ENCODE measurements at places on chromosomes 7 and 10.

DNA sequence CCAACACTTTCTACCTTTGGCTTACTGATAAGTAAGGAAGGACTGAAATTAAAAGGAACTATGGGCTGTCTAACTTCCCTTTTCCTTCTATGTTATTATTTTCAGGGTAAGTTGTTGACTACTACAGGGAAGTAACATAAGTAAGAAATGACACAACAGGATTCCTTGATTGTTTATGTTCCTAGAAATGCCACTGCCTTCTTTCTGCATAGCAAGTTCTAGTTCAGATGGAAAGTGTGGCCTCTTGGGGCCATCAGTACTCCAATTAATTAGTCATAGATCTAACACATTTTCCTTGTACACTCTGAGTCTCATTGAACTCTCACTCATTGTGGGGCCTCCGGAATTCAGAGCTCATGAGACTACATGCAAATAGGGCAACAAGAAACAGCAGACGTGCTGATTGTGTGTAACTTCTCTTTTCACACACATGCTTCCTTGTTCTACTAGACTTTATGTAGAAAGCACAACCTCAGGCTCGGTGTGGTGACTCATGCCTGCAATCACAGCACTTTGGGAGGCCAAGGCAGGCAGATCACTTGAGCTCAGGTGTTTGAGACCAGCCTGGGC lies 35.3 kb upstream of the HIBADH start:
- peak; percentile 91 for DNase-seq

- no peak for DNase-seq
Observed at GRCh38 chr7:334618-335357, 44.8 kb downstream of the FOXL3 start.

DNA sequence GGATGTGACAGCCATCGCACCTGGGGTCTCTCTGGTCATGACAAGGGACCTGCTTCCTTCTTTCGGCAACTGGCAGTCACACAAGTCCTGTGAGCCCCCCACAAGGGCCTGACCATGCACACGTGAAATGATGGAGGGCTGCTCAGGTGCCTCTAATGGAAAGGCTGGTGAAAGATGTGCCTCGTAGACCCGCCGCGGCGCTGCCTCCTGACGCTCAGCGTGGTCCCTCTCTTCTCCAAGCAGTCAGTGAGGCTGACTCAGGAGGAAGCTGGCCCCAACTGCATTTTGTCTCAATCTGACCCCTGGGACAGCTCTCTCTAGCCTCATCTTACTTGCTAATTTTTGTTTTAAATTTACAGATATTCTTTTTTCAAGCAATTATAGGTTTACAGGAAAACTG lies 100.9 kb downstream of the MAD1L1 start:
- DNase-seq: no peak

DNA sequence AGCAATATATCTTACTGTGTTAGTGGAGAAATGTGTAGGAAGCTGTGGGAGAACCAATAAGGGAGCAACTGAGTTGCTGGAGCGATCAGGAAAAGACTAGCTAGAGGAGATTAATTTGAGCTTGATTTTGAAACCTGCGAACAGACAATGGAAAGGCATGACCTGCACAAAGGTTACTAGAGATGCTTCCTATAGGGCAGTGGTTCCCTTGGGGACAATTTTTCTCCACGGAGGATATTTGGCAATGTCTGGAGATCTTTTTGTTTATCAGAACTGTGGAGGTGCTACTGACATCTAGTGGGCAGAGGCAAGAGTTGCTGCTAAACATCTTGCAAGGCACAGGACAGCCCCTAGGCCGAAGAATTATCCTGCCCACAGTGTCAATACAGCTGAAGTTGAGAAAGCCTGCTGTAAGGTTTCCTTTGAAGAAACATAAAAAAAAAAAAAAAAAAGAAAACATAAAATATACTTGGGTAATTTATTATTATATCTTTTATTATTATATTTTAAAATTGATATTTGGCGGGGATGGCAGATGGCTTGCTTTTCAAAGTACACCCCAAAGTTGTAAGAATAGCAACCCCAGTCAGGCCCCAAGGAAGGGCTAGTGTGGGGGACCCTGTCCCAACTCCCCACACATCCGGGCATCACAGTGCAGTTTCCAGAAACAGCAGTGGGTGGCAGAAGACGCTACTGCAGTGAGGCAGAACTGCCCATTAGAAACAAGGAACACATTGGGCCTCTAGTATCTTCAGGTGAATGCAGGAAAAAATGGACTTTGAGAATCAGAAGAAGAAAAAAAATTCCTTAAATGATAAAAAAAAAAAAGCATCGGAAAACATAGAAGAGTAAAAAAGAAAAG lies 481.6 kb downstream of the SH2D4B start:
- DNase-seq: peak; percentile 44

DNA sequence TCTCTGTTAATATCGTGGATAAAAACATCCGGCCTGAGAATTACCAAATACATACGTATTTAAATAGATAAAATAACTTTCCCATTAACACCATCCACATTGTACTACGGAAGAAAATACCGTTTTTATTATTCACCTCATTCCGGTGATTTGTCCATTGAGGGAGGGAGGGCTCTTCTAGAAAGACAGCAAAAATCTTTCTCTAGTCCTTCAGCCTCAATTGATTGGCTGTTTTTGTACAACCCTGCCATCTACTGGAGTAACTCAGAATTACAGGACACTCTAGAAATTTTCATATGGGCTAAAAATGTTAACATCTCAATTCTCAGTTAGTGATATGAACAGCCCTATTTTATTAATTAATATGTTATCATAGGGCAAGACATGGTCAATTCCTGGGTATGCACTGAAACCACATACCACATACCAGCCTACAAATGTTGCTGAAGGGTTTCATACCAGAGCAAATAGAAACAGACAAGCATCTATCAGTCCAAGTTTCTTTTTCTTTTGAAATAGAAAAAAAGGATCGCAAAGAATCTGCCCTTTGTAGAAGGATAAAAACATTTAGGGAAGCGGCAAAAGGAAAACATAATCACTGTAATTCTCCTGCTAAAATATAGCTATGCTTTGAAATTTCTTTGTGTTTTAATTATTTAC lies 55.8 kb upstream of the CDCA7L start:
- DNase-seq: peak; percentile 33

GRCh38 chr10:43117777-43118583 lies 20.3 kb upstream of the CSGALNACT2 start:
- no peak for DNase-seq
